Activated CD8-positive, alpha-beta memory T cell treated with anti-CD3 and anti-CD28 coated beads, Interleukin-2, amount 50 U/mL, for 48 hours (primary cell): ENCODE measurements at places on chromosomes 4 and X.
A peak's percentile ranks its signal among the peaks of the same experiment; 100 is the strongest.

DNA sequence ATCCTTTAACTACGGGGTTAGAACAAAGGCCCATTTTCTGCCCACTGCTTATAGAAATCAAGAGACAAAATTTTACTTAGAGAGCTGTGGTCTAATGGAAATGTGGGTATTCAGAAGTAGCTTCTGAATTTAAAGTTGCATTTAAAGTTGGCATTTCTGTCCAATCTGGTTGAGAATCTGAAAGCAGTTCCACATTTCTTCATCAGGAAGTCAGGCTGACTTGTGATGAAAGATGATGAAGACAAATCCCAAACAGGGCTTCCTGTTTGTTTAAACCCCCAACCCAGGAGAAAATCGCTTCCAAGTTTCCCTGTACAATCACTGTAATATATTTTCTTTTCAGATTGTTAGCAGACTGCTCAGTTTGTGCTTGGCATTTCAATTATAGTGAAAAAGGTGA, 345.3 kb downstream of the SPRY1 start:
- no peak for DNase-seq

- DNase-seq, result no peak
Observed at GRCh38 chrX:57772637-57773036, 92.6 kb upstream of the NLRP2B start.

DNA sequence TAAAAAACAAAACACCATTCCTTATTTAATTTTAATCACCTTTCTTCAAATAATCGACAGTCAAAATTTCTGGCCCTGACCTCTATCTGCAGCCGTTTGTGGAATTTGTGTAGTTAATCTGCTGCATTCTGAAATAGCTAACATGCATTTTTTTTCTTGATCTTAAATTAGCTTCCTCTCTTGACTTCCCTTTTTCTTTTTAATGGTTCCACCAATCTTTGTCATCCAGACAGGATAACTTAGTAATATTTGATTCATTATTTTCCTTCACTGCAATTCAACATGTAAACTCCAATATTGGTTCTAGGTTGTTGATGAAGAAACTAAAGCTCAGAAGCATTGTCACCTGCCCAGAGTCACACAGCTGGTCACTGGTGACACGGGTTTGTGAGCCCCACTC, 77.3 kb downstream of the ARHGAP10 start:
- DNase-seq, result no peak

DNA sequence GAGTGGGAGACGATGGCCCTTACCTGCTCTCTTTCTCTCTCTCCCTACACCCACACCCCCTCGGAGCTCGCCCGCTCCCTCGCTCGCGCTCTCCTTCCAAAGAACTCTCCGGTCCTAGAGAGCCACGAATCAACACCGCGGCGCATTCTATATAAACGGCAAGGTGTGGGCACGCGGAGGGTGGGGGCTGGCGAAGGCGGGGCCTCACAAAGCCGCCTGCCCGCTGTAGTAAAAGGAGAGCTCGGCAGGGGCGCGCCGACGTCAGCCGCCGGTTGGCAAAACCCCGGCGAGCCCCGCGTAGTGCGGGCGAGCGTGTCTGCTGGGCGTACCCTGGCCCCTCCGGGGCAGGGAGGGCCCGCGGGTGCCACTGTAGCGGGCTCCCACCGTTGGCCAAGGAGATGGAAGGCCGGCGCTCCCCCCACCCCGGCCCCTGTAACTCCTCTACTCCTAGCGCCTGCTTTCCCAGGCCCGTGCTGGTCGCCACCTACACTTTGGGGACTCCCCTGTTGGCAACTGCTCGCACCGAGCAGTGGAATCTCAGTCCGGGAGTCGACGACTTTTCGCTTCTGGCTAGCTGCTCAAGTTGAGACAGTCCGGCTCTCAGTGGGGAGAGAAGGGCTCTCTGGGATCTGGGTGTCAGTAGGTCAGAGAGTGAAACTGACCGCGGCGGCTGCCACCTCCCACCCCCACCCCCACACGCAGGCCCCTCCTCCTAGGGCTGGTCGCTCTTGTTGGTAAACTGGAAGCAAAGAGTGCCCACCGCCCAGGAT, 325.5 kb upstream of the F9 start:
- DNase-seq, result no peak

DNA sequence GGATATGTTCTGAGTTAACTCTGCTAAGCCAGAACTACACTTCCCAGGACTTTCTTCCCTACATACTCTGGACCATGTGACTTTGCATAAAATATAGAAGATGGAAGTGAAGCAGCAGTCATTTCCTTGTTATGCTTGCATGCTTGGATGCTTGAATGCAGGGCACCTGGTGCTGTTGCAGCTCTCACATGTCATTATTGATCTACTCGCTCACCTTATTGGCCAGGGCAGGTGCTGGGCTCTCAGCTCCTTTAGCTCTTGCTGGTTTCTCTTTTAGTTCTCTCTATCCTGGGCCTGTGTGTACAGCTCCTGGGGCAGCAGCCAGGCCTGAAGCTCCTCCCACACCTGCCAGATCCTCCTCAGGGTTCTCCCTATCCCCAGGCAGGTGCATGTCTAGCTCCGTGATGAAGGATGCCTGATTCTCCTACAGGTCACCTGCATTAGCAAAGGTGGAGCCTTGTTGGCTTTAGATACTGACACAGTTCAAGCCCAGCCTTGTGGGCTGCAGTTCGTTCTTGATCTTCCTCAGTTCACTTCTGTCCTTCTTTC, 53.3 kb downstream of the MED28 start:
- DNase-seq, result no peak

DNA sequence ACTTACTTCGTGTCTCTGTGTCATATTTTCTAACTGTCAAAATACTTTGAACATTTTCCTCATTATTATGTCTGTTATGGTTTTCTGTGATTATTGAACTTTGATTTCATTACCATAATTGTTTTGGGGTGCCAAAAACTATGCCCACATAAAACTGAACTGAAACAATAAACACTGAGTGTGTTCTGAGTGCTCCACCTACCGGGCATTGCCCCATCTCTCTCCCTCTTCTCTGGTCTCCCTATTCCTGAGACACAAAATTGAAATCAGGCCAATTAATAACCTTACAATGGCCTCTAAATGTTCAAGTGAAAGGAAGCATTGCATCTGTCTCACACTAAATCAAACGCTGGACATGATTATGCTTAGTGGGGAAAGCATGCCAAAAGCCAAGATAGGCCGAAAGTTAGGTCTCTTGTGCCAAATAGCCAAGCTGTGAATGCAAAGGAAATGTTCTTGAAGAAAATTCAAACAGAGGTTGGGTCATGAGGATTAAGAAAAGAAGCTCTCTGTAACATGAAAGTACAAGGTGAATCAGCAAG, 972.3 kb downstream of the PCDH7 start:
- no peak for DNase-seq

GRCh38 chr4:99219479-99219878, 433 bp upstream of the ADH6 start:
- DNase-seq, result no peak

DNA sequence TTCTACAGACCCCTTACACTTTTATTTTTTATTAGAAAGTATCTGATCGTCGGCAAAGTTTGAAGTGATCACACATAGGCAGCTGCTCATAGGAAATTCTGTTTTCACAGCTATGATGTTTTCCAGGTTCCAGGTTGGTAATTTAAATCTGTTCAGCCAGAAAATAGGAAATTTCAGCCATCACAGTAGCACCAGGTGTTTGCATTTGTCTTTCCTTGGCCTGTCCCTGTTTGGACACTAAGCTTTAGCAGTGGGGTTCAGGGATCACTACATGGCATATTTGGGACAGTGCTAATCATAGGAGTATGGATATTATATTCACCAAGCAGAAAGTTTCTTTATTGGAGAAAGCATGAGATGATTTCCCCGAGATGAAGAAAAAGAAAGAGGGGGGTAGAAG, 92.9 kb downstream of the ANK2 start:
- no peak for DNase-seq

GRCh38 chrX:16839852-16840460, 30.2 kb downstream of the RBBP7 start:
- DNase-seq, result no peak

DNA sequence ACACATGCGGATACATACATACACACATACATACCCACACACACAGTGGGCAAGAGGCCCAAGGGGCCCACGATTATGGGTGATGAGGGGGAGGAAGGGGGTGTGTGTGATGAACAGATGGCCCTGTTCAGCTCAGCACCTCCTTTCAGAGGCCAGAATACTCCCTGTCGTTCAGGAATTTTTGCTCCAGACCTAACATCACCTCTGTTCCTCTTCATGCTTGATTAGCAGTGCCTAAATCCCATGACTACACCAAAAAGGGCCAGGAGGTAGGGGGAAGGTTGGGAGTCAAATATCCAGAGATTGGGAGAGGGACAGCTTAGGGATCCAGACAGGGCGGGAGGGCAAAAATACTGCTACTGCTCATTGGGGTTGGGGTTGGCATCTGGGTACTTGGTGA, 42.7 kb downstream of the SMC1A start:
- no peak for DNase-seq

DNA sequence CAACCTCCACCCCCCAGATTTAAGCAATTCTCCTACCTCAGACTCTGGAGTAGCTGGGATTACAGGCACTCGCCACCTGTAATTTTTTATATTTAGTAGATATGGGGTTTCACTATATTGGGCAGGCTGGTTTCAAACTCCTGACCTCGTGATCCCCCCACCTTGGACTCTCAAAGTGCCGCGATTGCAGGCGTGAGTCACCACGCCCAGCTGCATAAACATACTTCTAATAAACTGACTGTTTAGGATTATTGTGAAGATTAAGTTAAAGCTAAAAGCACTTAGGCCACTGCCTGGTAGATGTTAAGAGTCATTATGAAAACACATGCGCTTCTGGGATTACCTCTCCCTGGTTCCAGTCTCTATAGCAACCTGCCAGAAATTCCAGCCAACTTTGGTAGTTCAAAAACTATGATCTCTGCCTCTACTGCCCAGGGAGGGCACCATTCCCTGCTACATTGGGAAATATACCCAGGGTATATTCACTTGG, 30.2 kb upstream of the GRIA3 start:
- DNase-seq, result no peak

- DNase-seq, result peak; percentile 68
Observed at GRCh38 chr4:5708449-5709206, at the start of gene EVC2. EVC2 (minus strand) TSS chr4:5708559; CDS start chr4:5708513, 46 bp downstream.

- no peak for DNase-seq
Observed at GRCh38 chr4:79300280-79300679, 25.6 kb downstream of the NAA11 start.

GRCh38 chr4:24632011-24632410, 47.7 kb upstream of the DHX15 start:
- DNase-seq, result no peak

DNA sequence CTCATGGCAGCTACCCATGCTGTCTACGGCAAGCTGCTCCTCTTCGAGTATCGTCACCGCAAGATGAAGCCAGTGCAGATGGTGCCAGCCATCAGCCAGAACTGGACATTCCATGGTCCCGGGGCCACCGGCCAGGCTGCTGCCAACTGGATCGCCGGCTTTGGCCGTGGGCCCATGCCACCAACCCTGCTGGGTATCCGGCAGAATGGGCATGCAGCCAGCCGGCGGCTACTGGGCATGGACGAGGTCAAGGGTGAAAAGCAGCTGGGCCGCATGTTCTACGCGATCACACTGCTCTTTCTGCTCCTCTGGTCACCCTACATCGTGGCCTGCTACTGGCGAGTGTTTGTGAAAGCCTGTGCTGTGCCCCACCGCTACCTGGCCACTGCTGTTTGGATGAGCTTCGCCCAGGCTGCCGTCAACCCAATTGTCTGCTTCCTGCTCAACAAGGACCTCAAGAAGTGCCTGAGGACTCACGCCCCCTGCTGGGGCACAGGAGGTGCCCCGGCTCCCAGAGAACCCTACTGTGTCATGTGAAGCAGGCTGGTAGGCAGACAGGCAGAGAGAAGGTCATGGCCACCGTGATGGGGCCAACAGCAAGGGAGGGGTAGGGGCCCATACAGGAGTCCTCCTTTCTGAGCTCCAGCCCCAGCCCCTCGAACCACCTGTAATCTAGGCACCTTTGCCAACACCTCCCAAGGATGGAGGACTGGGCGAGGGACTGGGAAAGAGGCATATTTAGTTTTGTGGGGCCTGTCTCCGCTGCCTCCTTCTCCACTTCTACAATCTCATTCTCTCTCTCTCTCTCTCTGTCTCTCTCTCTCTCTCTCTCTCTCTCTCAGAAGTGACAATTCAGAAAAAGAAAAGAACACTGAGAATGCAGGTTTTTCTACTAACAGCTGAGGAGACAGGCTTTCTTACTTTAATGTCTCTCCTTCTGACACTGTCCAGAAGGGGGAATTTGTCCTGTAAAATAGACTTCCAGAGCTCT, 4.7 kb upstream of the TSPYL2 start:
- DNase-seq, result no peak

- DNase-seq, result no peak
Observed at GRCh38 chr4:131584587-131584986, 1564.5 kb upstream of the PCDH10 start.

DNA sequence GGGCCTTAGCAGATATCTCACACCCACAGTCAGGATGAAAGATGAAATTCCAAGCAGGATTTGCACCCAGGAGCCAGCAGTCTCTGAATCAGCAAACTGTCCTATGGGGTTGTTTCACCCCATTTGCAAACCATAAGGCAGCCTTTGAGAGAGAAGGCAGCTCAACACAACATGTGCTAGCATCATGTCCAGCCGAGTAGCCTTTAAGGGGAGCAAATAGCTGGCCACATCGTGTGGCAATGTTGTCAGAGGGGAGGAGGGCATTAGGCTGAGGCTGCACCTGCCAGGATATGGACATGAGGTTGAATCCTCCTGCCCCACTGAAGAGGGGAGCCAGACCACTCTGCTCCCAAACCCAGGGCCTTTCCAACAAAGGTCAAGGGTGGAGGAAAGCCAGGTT, 20.6 kb upstream of the PJA1 start:
- no peak for DNase-seq
